Naive thymus-derived CD4-positive, alpha-beta T cell (primary cell): ENCODE measurements at places on chromosomes 3 and 15.
A peak's percentile ranks its signal among the peaks of the same experiment; 100 is the strongest.

DNA sequence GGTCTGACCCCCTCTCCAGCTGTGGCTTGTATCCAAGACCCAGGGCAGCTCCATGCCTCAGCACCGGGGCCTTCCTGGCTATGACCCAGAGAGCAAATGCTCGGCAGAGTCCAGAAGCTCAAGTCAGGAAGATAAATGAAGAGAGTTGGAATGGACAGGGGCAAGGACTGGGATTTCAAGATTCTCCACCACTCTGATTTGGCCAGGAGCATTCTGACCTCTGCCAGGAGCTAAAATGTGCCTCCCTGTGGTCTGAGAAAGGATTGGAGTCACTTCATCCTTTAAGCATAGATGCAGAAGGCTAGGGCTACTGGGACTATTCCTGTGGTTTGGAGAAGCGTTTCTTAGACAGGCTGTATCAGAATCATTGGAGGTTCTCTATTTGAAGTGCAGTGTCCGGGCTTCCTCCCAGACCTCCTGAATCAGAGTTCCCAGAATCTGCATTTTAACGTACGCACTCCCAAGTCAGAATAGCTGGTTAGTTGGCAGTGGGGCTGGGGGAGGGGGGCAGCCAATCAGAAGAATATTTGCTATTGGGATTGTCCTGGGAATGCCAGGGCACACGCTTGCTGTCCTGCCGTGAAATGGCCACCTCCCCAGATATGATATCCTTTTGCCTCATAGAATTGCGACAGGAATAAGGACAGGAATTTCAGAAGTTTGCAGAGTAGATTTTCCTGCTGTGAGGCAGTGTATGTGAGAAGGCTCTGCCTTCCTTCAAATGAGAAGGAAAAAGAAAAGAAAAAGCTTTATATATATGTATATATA lies 57.4 kb downstream of the HRH1 start:
- no peaks in the 10 kb centered on the region for H3K27me3 ChIP-seq
- no peak overlapping the region for H3K27ac ChIP-seq
- no peaks in the 10 kb centered on the region for H3K4me1 ChIP-seq
- no peak overlapping the region for H3K4me3 ChIP-seq
- no peaks in the 10 kb centered on the region for H3K36me3 ChIP-seq

GRCh38 chr3:193905541-193906396 lies 230.2 kb upstream of the HES1 start:
- no peaks in the 10 kb centered on the region for H3K27me3 ChIP-seq
- H3K4me1 ChIP-seq = peaks cover 6% of the 10 kb centered on the region
- H3K4me3 ChIP-seq = no peak overlapping the region

- H3K4me1 ChIP-seq = peaks cover 9% of the 10 kb centered on the region
- peak overlapping the region; percentile 80 for H3K4me3 ChIP-seq
- H3K27me3 ChIP-seq = no peaks in the 10 kb centered on the region
- peaks cover under 1% of the 10 kb centered on the region for H3K36me3 ChIP-seq
- H3K27ac ChIP-seq = peak overlapping the region; percentile 80
These were observed 842 bp downstream of the PCCB start for GRCh38 chr3:136250903-136251460.

DNA sequence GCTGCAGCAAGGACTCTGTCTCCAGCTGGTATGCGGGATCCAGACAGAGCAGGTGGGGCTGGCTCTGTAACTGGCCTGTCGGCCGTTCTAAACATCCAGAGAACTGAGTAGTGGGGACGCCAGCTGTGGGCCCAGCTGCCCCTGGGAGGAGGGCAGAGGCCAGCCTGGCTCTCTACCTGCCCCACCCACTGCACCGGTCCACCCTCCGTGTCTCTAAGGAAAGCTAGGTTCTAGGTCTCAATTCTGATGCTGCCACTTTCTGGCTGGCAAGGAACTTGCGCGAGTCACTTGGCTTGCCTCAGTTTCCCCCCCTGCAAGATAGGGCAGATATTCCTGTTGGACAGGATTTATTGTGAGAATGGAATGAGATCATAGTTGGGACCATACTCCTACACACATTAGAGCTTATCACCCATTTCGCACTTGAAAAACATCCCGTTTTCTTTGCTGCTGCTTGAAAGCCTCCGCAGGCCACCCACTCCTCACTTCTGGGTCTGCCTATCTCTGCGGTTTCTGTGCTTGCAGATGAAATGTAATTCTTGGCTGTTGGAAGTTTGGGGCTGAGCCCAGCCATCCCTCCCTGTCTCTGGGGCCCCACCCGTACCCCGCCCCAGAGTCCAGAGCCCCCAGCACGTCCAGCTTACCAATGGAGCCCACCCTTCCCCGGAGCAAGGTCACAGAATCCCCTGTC lies 65.8 kb downstream of the IQSEC1 start:
- no peaks in the 10 kb centered on the region for H3K27me3 ChIP-seq
- peaks cover 87% of the 10 kb centered on the region for H3K4me1 ChIP-seq
- H3K36me3 ChIP-seq = peaks cover 3% of the 10 kb centered on the region
- no peak overlapping the region for H3K4me3 ChIP-seq
- no peak for DNase-seq

GRCh38 chr3:11059090-11059798 lies 66.7 kb downstream of the SLC6A1 start:
- no peak overlapping the region for H3K27ac ChIP-seq
- H3K4me3 ChIP-seq = no peak overlapping the region
- no peaks in the 10 kb centered on the region for H3K27me3 ChIP-seq
- DNase-seq = no peak

GRCh38 chr15:67468416-67468815 lies 52.5 kb upstream of the C15orf61 start:
- H3K36me3 ChIP-seq = no peaks in the 10 kb centered on the region
- H3K4me1 ChIP-seq = no peaks in the 10 kb centered on the region
- DNase-seq = no peak
- H3K4me3 ChIP-seq = no peak overlapping the region

- no peaks in the 10 kb centered on the region for H3K27me3 ChIP-seq
- DNase-seq = no peak
- no peaks in the 10 kb centered on the region for H3K4me1 ChIP-seq
- no peaks in the 10 kb centered on the region for H3K36me3 ChIP-seq
- no peak overlapping the region for H3K27ac ChIP-seq
- no peak overlapping the region for H3K4me3 ChIP-seq
These were observed 54.5 kb downstream of the ALDH1A2 start for GRCh38 chr15:58010983-58011382.

GRCh38 chr3:110301781-110302180 lies 769.8 kb upstream of the NECTIN3 start:
- no peak overlapping the region for H3K4me3 ChIP-seq
- no peak for DNase-seq
- no peaks in the 10 kb centered on the region for H3K36me3 ChIP-seq
- H3K27me3 ChIP-seq = no peaks in the 10 kb centered on the region
- H3K27ac ChIP-seq = no peak overlapping the region

- no peaks in the 10 kb centered on the region for H3K4me1 ChIP-seq
- H3K4me3 ChIP-seq = no peak overlapping the region
- no peaks in the 10 kb centered on the region for H3K36me3 ChIP-seq
- no peak overlapping the region for H3K27ac ChIP-seq
- no peak for DNase-seq
- no peaks in the 10 kb centered on the region for H3K27me3 ChIP-seq
These were observed 11.9 kb downstream of the VGLL4 start for GRCh38 chr3:11631820-11632219.

DNA sequence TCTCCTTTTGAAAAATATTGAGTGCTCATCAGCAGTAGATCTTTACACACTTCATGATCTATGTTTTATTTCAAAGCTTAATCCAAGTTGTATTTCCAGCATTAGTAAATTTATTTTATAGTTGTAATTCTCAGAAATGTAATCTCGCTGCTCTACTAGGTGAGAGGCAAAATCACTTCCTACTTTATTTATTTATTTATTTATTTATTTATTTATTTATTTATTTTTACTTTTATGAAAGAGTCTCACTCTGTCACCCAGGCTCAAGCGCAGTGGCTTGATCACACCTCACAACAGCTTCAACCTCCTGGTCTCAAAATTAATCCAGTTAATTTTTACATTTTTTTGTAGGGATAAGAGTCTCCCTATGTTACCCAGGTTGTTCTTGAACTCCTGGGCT lies 127.9 kb downstream of the CHL1 start:
- no peaks in the 10 kb centered on the region for H3K4me1 ChIP-seq
- H3K4me3 ChIP-seq = no peak overlapping the region
- H3K27ac ChIP-seq = no peak overlapping the region
- DNase-seq = no peak

DNA sequence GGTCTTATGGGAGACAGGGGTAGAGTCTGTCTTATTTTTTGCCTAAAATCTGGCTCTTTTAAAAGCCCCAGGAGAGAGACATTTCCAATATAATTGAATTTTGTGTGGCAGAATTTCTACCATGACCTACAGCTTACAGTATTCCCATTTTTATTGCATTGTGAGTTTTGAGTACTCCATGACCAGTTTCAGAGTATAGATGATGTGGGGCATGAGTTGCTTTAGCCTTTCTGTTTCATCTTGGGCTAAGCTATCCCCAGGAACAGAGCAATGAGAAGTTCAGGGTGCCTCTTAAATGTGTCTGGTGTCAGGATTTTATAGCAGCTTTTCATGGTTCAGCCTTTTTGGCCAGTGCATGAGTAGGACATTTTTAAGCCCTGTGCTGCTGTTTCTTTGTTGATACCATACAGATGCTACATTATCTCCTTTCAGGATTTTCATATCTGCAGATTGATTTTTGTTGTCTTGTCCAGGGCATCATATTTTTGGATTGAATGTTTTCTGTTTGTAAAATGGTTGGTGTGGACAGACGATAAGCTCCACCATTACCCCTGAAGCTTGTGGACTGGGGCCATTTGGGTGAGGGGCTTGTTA lies 3.5 kb downstream of the ABHD2 start:
- H3K4me1 ChIP-seq = peaks cover 26% of the 10 kb centered on the region
- H3K36me3 ChIP-seq = no peaks in the 10 kb centered on the region
- no peak for DNase-seq
- H3K27me3 ChIP-seq = no peaks in the 10 kb centered on the region
- H3K27ac ChIP-seq = peak overlapping the region; percentile 79
- peak overlapping the region; percentile 46 for H3K4me3 ChIP-seq

DNA sequence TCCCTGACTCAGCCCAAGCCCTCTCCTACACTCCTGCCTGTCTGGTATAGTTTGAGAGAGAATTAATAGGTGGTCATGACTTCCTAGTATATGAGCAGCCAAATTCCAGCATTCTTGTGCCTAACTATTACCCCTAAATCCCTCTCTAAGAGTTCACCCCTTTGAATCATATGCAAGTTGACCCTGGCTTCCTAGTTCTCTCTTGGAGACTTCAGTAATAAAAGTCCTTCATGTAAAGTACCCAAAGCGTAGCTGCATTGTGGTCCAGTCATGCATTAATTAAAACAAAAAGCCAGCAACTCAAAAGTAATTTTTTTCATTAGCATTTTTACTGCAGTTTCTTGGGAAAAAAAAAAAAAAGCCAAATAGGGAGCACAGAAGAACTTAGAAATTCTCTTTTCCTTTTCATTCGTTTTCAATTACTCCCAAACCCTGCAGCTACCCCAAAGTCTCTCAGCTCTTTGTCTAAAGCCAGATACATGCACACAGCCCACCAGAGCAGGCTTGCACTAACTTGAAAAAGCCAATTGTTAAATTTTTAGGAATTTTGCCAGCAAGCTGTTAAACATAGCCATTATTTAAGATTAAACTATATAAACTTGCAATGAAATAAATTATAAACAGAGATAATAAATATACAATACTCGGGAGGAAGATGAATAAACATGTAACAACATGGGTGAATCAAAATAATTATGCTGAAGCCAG lies 50.1 kb upstream of the STT3B start:
- H3K27me3 ChIP-seq = no peaks in the 10 kb centered on the region
- no peak for DNase-seq
- H3K27ac ChIP-seq = no peak overlapping the region

GRCh38 chr15:47794252-47794914 lies 77.1 kb downstream of the SEMA6D start:
- DNase-seq = no peak
- H3K27me3 ChIP-seq = no peaks in the 10 kb centered on the region
- H3K4me3 ChIP-seq = no peak overlapping the region
- no peak overlapping the region for H3K27ac ChIP-seq
